ENCODE measurements at places on chromosomes 13 and 19.
A peak's percentile ranks its signal among the peaks of the same experiment; 100 is the strongest.

- no peak for DNase-seq
Measured at GRCh38 chr13:29503041-29503837, 92.2 kb downstream of the SLC7A1 start.

DNA sequence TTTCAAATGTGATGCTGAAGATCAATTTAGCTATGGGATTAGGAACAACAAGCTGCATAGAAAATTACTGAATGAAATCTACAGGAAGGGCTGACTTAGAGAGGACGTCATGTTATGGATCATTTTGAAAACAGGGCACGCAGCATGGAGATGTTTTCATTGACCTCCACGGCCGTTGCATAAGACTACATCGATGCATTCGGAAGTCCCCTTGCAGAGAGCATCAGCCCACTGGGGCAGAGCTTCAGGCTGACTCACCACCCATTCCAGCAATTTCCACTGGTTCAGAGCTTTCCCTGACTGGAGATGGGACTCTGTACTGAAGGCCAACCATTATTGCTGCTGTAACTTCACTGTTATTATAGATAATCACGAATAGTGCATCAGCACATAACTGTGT, 305.3 kb downstream of the IRS2 start:
- no peak for DNase-seq

GRCh38 chr13:79451500-79451962, 29.4 kb upstream of the NDFIP2 start:
- DNase-seq = no peak

DNA sequence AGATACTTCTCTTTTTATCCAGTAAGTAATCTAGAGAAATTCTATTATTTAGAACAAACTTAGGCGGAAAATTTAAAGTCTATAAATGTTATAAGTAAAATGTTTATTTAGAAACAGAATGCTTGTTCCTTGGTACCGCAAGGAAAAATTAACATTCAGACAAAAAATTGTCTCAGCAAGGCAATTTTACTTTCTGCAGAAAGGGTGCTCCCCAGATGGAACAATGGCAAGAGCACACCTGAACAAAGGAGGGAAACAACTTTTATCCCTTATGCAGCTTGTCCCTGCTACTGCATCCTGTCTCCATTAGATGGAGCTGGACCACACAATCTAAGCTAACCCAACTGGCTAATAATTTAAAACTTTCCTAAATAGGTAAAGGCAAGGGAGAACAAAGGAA, 6.5 kb upstream of the ZNF708 start:
- DNase-seq = no peak

DNA sequence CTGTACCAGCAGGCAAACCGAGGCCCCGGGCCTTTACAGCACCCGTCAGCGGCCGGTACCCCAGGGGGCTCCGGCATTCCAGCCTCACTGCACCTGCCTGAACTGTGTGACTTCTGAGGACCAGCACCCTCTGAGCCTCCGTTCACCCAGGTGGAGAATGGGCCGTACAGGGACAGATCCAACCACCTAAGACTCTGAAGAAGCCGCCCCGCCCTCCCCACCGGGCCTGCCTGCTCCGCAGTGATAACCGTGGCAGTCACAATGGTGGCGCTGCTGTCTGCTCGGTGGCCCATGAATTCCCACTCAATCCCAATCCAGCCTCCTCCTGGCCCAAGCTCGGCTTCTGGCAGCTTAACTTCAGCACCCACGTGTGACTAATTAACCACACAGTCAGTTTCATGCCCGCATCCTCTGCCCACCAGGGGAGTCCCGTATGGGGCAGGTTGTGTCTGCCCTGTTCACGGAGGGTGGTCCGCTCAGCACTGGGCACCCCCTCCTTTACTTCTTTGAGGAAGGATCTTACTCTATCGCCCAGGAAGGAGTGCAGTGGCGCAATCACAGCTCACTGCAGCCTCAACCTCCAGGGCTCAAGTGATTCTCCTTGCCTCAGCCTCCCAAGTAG, 3.4 kb downstream of the TCF3 start:
- DNase-seq = no peak

DNA sequence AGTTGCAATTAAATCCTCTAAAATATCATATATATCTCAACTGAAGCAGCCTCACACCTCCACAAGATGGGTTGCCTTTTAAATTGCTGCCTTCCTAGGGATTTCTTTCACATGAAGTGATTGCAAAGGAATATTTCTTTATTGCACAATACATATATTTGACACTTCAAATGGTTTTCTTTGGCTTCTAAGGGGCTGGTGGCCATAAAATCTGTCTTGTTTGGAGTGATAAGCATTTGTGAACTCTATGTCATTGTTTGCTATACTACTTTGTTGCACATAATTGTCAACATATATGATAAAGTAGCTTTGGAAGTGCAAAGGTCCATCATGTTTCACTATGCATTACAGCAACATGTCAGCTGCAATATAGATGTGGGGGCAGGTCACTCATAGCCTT, 2380.9 kb downstream of the PCDH9 start:
- DNase-seq = no peak

DNA sequence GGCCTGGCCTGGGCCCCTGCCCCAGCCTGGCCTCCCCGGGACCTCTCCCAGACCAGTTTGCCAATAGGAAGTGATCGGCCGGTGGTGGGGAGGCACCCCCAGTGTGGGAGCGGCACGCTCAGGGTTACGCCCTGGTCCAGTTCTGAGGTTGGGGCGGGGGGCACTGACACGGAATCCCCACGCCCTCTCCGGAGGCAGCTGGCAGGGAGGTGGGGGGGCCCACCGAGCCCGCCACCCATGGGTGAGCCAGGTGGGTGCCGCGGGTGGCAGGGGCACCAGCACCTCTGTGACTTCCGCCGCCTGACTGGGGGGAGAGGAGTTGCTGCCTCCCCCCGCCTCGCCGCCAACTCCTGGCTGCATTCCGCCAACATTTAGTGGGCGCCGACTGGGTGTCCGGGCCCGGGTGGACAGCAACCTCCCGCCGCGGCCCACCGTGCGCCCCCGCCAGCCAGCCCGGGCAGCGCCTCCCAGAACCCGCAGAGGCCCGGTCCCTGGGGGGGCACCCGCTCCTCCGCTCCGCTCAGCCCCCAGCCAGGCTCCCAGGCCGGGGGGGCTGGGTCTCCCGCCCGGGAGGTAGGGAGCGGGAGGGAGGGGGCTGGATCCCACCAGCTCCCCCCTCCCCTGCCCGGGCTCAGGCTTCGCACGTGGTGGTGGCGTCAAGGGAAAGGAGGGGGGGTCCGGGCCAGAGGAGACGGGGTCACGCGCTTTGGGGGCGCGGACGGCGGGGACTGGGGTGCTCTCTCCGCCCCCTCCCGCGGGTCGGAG, 2.0 kb downstream of the ZBTB7A start:
- no peak for DNase-seq

GRCh38 chr19:15248106-15248505, 15.9 kb upstream of the EPHX3 start:
- DNase-seq = no peak

- DNase-seq = no peak
Measured at GRCh38 chr13:93953841-93954240, 525.6 kb downstream of the DCT start.

- DNase-seq = peak; percentile 96
Measured at GRCh38 chr19:11155373-11156120, at the start of gene SPC24. Gene SPC24, minus strand, starts transcription at chr19:11155782. Its CDS starts 6 bp downstream, at chr19:11155776.

DNA sequence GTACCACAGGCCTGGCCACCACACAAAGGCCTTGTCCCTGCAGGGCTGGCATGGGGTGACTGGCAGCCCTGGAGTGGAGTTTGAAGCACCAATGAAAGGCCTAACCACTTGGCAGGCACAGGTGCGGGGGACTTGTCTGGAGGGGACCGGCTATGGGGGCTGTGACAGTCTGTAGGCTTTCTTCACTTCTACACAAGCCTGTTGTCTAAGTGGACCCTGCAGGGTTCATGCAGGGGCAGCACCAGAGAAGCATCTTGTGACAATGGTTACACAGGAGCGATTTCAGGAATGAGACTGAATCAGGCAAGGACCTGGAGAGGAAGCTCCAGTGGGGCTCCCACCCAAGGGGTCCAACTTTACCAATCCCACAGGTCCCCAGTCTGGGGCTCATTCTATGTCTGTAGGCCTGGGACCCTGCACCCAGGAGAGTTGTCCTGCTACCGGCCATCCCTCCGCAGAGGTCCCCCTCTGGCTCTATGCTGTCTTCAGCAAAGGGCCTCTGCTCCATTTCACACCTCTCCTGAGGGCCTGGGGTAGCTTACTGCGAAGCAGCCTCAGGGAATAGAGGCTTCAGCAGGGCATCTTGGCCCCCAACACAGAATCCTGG, 2.3 kb upstream of the ZNF837 start:
- no peak for DNase-seq

DNA sequence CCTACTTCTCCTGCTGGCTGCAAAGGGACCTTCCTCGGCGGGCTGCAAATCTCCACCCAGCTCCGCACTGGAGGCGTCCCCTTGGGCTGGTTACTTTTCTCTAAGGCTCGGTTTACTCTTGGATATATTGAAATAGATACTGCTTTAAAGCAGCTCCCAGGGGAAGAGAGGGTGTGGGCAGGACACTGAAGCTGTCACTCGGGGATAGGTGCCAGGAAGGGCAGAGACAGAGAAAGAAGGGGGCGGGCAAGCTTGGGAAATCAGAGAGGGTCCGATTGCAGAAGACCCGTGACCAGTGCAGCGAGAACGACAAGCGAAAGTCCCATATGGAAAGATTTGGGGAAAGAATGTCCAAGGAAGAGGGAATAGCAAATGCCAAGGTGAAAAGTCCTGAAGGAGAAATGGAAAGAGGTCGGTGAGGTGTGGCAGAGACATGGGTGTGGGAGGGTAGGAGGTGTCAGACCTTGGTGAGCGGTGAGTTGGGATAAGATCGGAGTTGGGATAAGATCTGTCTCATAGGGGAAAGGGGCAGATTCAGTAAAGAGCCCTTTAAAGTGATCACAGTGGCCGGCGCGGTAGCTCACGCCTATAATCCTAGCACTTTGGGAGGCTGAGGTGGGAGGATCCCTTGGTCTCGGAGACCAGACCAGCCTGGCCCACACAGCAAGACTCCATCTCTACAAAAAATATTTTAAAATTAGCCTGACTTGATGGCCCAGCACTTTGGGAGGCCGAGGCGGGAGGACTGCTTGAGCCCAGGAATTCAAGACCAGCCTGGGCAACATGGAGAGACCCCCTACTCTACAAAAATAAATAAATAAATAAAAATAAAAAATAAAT, 618 bp downstream of the THSD8 start:
- DNase-seq = no peak

- no peak for DNase-seq
Measured at GRCh38 chr13:32135655-32136054, 104.1 kb downstream of the FRY start.

DNA sequence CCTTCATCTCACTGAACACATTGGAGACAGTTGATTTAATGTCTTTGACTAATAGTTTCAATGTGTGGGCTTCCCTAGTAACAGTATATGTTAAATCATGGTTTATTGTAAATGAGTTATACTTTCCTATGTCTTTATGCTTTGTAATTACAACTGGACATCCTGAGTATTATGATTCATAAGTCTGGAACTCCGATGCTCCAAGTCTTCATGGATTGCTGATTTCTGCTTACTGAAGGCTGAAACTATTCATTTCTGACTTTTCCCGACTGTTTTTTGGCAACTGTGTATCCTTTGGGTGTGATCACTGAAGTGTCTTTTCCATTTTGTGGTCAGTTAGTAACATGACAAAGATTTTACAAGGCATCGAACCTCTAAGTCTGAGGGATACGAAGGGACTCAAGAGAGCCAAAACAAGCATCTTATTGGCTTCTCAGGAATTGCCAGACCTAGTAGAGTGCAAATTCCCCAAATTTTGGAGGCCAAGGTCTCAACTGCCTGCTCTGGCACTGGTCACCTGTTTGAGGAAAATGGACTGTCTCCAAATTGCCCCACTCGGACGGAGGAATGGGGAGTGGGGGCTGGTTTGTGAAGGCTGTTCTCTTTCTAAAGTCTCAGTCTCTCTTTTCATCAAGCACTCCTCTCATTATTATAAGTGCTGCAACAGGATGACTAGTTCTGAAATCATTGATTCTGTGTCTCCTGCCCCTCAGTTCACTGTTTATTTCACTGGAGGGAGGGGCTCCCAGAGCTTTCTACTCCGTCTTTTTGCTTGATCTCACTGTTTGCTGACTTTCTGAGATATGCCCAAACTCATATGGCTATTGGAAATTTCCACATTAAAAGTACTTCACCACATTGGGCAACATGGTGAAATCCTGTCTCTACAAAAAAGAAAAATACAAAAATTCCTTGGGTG, 20.2 kb upstream of the CD70 start:
- DNase-seq = no peak

GRCh38 chr13:31896427-31896826, 135.1 kb upstream of the FRY start:
- DNase-seq = no peak

DNA sequence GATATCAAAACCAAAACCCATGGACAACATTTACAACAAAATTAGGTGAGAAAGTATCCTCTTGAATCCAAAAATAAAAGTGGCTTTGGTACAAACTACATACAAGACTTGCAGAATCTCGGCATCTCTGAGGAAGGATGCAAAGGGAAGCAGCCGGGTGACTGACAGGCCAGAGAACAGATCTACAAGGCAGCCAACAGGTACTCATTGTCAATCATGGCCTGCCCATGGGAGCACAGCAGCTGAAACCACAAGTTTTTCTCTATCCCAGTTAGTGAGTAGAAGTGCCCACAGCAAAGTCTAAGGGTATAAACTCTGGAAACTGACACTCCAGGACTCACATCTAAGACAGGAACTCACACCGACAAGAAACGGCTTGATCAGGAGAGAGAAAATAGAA, 74.5 kb downstream of the TBC1D4 start:
- no peak for DNase-seq

GRCh38 chr19:6185093-6185834, 49.8 kb downstream of the ACSBG2 start:
- no peak for DNase-seq

- no peak for DNase-seq
Measured at GRCh38 chr19:30309176-30309575, 63.0 kb upstream of the ZNF536 start.

DNA sequence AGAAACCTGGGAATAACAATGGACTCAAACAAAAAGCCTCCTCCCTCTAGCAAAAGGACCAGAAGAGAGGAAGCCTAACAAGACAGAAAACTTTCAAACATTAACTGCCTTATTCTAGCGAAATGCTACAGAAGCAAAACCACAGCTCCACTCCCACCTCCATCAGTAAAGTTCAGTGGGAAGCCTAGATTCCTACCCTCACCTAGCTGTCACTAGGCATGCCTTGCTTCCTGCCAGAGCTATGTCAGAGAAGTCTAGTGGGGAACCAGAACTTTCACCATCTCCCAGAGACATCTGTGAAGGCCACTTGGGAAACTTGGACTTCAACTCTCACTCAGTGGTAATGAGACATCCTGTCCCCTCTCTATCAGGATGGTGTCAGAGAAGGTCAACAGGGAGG, 37.1 kb downstream of the DPY19L3 start:
- no peak for DNase-seq

GRCh38 chr13:107838588-107839161, 376.7 kb downstream of the LIG4 start:
- DNase-seq = no peak

All from type B pancreatic cell (in vitro differentiated cells).